ENCODE measurements at places on chromosomes 2 and 18. TPM values are rescaled to one million over a fixed set of nuclear protein-coding genes. Genes with fewer than 3 reads are reported as not detected.

DNA sequence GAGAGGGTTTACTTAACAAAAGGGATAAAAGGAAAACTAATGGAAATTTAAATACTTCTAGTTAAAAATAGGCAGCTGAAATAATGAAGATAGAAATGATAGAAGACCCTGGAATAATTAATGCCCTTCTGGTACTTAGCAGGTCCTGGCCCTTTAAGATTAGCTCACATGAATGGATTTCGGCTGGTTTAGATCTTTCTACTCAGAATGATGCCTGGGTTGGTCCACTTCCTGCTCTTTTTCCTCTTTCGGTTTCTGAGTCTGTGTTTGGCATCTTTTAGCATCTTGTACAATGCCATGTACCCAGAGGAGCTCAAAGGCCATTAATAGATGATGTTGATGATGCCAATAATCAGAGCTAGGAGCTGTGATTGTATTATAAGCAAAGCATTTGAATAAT lies 290.5 kb downstream of the CLIP4 start:
- no peak for DNase-seq

GRCh38 chr18:69647702-69648101 lies 247.0 kb downstream of the DOK6 start:
- no peak for DNase-seq

DNA sequence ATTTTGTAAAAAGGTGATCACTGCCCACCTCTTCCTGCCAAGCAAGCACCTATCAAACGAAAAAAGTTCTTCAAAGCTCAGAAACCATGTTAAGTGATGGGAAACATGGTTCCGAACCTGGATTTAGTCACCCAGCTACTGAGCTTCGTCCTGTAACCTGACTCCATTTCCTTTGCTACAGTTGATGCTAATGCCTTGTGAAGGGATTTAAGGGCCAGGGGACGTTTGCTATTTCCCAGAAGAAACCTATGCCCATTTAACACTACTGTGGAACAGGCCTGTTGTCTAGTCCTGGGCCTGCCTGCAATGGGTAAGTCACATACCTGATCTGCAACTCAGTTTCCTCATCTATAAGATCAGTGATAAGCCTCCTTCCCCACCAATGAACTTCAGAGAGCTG lies 14.8 kb downstream of the SERPINE2 start:
- no peak for DNase-seq

DNA sequence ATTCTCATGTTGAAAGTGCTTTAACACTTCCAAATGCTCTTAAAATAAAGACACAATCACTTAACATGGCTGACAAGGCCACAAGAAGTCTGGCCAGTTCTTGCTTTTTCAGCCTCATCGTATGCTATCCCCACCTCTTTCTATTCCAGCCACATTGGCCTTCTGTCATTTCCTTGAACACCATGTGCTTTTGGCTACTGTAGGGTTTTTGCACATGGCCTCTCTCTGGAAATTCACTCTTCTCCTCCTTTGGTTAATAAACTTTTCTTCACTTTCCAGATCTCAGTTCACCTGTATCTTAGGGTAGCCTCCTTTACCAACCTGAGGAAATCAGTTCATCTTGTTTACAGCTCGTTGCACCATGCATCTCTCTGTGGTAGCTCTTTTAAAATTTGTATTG lies 450.5 kb upstream of the MEX3C start:
- DNase-seq, result no peak

GRCh38 chr2:228646061-228646460 lies 464.6 kb upstream of the SPHKAP start:
- DNase-seq, result no peak

DNA sequence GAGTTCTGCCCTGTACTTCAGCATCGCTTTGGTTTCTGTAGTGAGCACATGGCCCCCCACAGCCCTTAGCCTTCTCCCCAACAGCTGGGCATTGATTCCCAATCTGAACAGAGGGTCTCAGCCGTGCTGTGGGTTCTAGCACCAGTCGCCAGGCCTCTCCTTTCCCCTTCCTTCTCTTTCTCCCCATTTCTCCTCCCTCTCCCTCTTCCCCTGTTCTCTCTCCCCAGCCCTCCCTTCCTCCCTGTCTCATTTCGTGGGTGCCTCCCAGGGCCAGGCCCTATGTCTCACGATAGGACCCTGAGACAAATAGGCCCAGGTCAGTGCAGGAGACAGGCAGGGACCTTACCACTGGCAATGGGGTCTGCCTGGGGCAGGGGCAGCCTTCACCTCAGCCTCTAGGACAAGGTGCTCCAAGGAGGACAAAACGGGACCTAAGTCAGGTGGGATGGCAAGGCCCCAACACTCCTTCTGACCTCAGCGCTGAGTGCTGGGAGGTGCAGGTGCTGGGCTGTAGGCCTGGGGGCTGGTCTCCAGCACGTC lies 143.4 kb upstream of the GPC1 start:
- no peak for DNase-seq

Gene CLHC1
- 15.5 TPM for total RNA-seq

Gene LONRF2
- 0.10 TPM for total RNA-seq

Gene CD8B
- total RNA-seq, result 79.3 TPM

Gene ZNF2
- total RNA-seq, result 4.7 TPM

Gene LIPG
- not detected for total RNA-seq

Gene DOK1
- 20.6 TPM for total RNA-seq

Gene DUSP11
- 35.1 TPM for total RNA-seq

Gene WNT6
- total RNA-seq, result 0.19 TPM

Gene OR6B2
- total RNA-seq, result not detected

Gene CRACDL
- 0.79 TPM for total RNA-seq
